Mammary epithelial cell (primary cell): ENCODE measurements at places on chromosomes 1 and 21.

- peak; percentile 0 for DNase-seq
Observed at GRCh38 chr1:82625537-82625936, 824.8 kb downstream of the ADGRL2 start.

GRCh38 chr1:79196211-79196610 is 189.7 kb upstream of the ADGRL4 start:
- no peak for DNase-seq

DNA sequence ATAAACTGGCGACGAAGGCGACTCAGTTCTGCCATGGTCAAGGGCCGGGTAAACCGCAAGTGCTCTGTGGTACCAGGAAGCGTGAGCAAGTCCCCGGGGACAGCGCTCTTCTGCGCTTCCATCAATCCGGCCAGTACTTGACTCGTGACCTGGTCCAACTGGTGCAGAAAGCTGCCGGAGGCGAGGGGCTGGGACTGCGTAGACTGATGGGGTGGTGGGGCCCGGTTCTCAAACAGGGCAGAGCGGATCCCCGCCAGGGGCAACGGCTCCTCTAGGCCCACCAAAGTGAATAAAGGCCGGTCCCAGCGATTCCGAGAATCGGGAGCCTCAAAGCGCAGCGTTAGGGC is 852 bp downstream of the KTI12 start:
- no peak for DNase-seq

DNA sequence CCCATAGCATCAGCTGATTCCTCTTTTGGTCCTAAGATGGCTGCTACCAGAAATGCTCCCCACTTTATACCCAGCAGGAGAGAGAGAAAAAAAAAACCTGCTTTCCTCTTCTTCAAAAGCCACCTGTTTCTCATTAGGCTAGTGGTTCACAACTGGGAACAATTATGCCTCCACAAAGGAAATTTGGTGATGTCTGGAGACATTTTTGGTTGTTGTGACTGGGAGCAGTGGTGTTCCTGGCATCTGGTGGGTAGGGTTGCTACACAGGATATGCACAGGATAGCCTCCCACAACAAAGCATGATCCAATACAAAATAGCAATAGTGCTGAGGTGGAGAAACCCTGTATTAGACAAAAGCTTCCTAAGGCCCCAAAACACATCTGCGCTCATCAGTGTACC is 38.5 kb upstream of the SGIP1 start:
- DNase-seq = no peak

- no peak for DNase-seq
Observed at GRCh38 chr1:172647110-172647564, 11.8 kb upstream of the FASLG start.

DNA sequence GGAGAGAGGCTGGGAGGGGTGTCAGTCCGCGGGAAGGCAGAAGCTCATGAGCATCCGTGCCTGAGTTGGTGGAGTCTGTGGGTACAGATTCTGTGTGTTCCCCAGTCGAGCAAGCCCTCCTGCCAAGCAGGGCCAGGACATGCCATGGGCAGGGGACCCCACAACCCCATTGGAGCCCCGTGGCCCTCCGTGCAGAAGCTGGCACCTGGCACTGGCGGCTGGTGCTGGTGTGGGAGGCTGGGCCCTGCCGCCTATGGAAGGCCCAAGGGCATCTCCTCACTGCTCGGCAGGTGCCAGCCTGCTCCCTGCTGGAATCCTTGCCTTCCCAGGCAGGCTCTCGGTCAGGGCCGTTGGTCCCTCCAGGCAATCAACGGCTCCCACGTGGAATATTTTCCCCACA is 73.7 kb downstream of the UBE2T start:
- DNase-seq = no peak

- peak; percentile 73 for DNase-seq
Observed at GRCh38 chr21:16124378-16125138, 394.8 kb downstream of the USP25 start.
